ENCODE measurements at places on chromosomes 6 and 20. TPM values are rescaled to one million over a fixed set of nuclear protein-coding genes. Genes with fewer than 3 reads are reported as not detected.

Gene FOXS1
- not detected for total RNA-seq

Gene TCP11
- total RNA-seq = 0.15 TPM

Gene SCRT2
- not detected for total RNA-seq

Gene NKX2-4
- total RNA-seq = not detected

Gene CEBPB
- total RNA-seq = 132 TPM

Gene WFDC9
- not detected for total RNA-seq

Gene GSTA2
- not detected for total RNA-seq

Gene GABRR1
- total RNA-seq = not detected

Gene NR2E1
- total RNA-seq = not detected

Gene ALDH5A1
- total RNA-seq = 0.15 TPM

Gene SAYSD1
- total RNA-seq = 15.1 TPM

Gene LINC00237
- not detected for total RNA-seq

Gene MTHFD1L
- total RNA-seq = 41.7 TPM

Gene TMEM244
- not detected for total RNA-seq
